ENCODE measurements at places on chromosomes 4 and X. TPM values are rescaled to one million over a fixed set of nuclear protein-coding genes. Genes with fewer than 3 reads are reported as not detected.

GRCh38 chr4:176001151-176002006, 64.3 kb upstream of the WDR17 start:
- peak; percentile 95 for DNase-seq

FGF16 gene
- 0.98 TPM for polyA plus RNA-seq

DNA sequence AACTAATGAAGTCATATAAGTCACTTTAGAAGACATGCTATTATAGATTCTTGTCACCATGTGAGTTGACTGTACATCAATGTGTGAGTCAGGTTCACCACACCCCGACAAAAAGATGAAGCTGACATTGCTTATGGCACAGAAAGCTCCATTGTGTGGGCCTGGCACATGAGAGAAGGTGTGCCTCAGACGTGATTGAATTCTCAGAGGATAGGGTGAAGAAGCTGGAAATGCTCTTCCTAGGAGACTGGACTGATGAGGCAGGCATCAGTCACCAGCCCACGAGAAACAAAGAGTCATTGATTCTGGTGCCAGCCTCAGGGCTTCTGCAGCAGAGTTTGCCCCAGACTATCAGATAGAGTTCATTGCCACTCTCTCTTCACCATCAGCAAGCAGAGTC, 35.9 kb upstream of the LRAT start:
- no peak for DNase-seq

DNA sequence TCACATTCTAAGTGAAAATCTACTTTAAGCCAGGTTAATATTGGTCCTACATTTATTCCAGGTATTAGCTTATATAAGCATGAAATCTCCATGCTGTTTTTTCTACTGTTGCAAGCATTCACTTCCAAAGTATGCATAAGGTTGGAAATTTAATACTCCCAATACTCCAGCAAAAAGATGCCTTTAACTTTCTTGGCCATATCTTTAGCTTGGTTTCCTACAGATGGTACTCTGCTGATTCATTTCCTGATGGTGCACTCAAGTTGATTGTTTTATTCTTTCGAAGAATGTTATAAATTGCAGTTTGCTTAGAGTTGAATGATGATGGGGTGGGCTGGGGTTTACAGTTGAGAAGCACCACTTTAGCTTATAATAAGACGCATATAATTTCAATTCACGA, 330.2 kb downstream of the PTTG2 start:
- DNase-seq, result no peak

- no peak for DNase-seq
Measured at GRCh38 chr4:166252487-166253402, 379.7 kb downstream of the TLL1 start.

- no peak for DNase-seq
Measured at GRCh38 chr4:183097231-183098018, 1.6 kb upstream of the WWC2 start.

DNA sequence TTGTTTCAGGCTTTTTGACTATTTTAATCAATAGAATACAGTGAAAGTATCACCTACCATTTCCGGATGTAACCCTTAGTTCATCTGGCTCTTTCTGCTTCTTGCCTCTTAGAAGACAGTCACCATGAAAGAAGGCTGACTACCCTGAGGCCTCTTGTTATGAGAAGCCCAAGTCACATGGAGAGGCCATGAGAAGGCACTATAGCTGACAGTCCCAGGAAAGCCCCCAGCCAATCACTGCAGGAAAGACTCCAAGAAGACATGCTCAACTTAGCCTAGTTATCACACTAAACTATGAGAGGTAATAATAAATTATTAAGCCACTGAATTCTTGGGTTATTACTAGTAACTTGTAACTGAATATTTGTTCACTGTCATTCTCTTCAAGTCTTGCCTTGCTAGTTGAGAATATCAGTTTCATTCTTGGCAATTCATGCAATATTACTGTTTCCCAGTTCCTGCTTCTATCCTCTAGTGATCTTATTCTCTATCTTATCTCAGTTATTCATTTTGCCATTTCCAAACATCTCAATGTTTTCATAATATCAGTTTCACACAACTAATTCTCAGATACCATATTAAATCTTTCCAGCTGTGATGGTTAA, 57.1 kb upstream of the GUCY1A1 start:
- DNase-seq, result no peak

GRCh38 chr4:156775813-156776212, 195.8 kb downstream of the PDGFC start:
- no peak for DNase-seq

PHEX gene
- polyA plus RNA-seq, result 0.62 TPM

- no peak for DNase-seq
Measured at GRCh38 chr4:98363431-98363830, 102.2 kb downstream of the RAP1GDS1 start.

FAT1 gene
- polyA plus RNA-seq, result 129 TPM

SMAD1 gene
- polyA plus RNA-seq, result 39.9 TPM

- DNase-seq, result peak; percentile 74
Measured at GRCh38 chr4:145482209-145483037, 770 bp downstream of the SMAD1 start.

GRCh38 chr4:184911310-184911709, 85.5 kb upstream of the ACSL1 start:
- DNase-seq, result no peak

- no peak for DNase-seq
Measured at GRCh38 chr4:76729980-76730379, 168.0 kb downstream of the SOWAHB start.

PABPC1L2A gene
- polyA plus RNA-seq, result 12.6 TPM

OTC gene
- 0.21 TPM for polyA plus RNA-seq

DNA sequence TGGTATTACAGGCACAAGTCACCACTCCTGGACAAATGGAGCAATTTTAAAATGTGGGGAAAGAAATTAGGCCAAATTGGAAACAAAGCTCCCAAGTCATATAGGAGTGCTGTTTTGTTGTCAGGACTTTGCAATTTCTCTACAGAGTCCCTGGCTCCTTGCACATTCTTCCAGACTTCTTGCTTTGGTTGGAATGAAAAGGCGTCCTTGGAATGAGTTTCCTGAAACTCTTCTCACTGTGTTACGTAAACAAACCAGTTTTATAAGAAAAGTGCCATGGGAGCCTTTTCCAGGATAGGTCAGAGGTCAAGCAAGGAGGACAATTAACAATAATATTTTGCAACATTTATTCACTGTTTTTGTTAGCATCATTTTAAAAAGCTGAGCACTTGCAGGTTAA, 32.4 kb upstream of the KIT start:
- peak; percentile 1 for DNase-seq

DNA sequence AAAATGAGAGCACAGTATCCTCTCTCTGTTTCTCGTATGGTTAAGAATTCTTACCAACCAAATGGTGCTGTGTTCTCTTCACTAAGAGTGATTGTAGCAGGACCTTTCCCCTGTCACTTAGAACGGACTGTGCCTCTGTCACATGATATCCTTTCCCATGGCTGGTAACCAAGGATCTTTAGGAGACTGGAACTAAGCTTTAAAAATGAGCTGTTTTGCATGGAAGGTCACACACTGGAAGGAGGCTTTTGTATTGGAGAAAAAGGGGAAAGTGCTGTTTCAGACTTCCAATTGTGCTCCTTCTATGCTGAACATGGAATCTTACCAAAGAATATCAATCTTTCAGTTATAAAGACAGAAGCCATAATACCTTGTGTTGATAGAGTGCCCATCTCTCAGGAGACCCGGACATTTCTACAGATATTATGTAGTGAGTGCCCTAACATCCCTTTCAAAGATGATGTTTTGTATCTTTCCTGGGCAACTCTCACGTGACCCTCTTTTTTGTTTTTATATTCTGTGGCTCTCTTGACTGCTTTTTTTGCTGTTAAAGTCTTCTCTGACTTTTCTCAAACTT, 148.6 kb downstream of the SLC4A4 start:
- peak; percentile 69 for DNase-seq
